ENCODE measurements at places on chromosomes 6 and 20.

DNA sequence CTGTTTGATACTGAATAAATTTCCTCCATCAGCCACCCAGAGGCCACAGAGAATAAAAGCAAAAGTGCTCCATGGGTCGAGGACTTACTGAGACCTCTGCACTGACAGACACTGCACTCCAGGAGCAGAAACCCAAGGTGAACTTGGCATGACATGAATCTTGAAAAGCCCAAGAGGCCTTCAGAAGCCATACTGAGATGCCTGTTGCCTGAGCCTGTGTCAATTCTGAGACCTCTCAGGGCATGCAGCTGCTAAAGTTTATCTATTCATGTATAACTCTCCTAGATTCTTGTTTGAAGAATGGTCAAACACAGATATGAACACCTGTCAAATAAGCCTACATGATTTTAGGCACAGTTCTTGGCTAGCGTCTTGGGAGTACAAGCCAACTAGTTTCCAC lies 145.7 kb downstream of the KIF16B start:
- no peak for DNase-seq

DNA sequence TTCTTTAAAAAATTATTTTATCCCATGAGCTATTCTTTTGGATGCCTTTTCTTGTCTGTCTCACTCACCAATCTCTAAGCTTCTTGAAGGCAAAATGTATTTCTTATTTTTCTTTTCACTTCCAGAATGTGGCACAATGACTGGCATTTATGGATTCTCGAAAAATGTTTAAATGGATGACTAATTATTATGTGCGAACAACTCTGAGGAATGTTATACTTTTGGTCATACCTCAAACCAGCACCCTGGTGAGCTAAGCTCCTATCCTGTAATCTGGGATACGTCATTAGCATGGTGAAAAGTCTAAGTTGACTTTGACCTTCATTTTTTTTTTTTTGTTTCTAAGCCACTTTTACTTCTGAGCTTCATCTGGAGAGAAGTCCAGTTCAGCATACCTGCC lies 214.0 kb upstream of the CEP162 start:
- no peak for DNase-seq

DNA sequence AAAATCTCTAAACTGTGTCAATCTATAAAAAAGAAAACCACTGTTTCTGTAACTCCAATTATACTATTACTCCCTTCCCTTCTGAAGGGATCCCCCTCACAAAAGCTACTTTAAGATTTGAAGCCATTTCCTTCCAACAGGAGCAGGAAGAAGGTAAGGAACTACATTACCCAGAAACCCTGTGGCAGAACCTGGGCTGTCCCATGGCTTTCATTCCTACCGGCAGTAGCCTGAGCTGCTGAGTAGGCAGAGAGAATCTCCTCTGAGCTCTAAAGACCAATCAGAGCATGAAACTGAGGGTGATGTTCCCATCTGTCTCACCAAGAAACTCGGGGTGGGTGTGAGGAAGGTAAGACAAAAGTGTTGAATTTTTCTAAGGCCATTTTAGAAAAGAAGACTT lies 108.0 kb upstream of the LRFN2 start:
- no peak for DNase-seq

DNA sequence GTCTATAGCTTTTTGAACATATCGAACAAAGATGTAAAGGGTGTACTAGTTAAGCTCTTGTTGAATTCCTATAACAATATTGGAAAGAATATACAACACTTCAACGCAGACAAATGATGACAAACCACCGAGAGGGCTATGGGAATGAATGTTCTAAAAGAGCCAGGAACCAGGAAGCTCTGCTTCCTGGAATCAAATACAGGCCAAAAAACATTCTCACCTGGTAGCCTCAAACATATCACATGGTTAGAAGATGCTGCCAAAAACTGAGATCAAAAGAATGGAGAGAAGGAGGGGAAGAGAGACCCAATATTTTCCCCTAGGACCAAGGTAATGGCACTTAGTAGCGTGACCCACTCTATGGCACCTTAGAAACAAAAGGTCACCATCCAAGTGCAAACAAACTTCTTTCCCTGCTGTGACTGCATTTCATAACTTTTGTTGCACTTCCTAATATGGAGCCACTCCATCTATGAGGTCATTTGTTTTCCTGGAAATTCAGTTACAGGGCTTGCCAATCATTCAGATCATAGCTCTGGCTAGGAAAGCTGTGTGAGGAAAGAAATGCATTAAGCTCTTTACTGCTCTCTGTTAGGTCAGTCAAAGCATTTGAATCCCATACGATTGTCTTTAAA lies 199.2 kb upstream of the NT5E start:
- no peak for DNase-seq

DNA sequence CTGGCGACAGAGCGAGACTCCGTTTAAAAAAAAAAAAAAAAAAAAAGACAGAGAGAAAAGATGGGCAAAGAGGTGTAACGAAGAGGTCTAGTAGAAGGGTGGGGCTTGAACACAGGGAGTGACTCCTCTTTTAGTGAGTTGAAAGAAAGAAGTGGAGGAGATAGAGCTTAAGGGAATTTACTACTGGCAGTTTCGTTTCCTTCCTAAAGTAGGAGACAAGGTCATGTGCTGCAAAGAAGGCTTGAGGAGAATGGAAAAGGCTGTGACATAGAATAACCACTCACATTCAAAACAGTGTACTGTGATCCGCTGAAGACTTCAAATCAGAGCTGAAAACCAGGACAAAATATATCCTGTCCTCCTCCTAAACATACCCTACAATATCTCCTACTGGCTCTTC lies 63.8 kb upstream of the EIF2S2 start:
- DNase-seq, result no peak

DNA sequence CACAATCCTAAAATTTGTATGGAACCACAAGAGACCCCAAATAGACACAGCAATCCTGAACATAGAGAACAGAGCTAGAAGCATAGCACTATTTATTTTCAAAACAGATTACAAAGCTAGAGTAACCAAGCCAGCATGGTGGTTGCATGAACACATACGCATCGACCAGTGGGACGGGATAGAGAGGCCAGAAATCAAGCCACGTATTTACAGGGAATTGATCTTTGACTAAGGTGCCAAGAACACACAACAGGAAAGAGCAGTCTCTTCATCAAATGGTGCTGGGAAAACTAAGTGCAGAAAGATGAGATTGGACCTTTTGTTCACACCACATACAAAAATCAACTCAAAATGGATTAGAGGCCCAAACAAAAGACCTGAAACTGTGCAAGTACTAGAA lies 21.1 kb downstream of the TTLL2 start:
- DNase-seq, result no peak

- DNase-seq, result no peak
Observed at GRCh38 chr6:164336455-164336854, 921.9 kb downstream of the QKI start.
